ENCODE measurements at places on chromosomes 4 and X. TPM values are rescaled to one million over a fixed set of nuclear protein-coding genes. Genes with fewer than 3 reads are reported as not detected.

ABCD1 gene
- 11.9 TPM for total RNA-seq

BANK1 gene
- total RNA-seq, result 0.15 TPM

CPZ gene
- 0.74 TPM for total RNA-seq

GJB1 gene
- not detected for total RNA-seq

FAM47E gene
- 0.15 TPM for total RNA-seq

IL21 gene
- total RNA-seq, result not detected

SPACA5 gene
- not detected for total RNA-seq

SLC2A9 gene
- total RNA-seq, result 0.17 TPM

TMEM128 gene
- total RNA-seq, result 18.3 TPM

ADGRG2 gene
- total RNA-seq, result under 0.01 TPM

F8 gene
- 1.0 TPM for total RNA-seq

ADH1B gene
- total RNA-seq, result 2.9 TPM

PDZD4 gene
- 0.50 TPM for total RNA-seq

All from bronchus fibroblast of lung (primary cell).